ENCODE measurements at places on chromosomes 1 and 21.

DNA sequence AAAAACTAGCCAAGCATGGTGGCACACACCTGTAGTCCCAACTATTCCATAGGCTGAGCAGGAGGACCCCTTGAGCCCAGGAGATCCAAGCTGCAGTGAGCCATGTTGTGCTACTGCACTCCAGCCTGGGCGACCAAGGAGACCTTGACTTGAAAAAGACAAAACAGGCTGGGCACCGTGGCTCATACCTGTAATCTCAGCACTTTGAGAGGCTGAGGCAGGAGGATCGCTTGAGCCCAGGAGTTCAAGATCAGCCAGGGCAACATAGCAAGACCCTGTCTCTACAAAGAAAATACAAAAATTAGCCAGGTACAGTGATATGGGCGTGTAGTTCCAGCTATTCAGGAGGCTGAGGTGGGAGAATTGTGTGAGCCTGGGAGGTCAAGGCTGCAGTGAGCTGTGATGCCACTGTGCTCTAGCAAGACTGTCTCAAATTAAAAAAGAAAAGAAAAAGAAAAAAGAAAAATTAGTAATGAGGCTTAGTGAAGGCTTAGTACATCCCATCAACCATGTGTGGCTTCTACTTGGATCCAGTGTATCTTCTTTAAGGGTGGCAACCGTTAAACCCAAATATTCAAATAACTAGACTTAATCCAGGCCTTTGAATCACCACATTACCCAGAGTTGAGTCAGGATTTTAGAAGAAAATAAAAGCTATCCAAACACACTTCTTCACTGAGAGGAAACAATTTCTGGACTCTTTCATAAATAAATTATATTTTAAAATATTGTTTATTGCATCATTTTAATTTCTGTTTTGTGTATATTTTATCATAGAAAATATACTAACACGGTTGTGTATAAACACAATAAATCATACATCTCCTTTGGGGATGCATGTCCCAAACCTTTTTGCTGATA is 74.3 kb upstream of the RAB4A start:
- no peak for DNase-seq

DNA sequence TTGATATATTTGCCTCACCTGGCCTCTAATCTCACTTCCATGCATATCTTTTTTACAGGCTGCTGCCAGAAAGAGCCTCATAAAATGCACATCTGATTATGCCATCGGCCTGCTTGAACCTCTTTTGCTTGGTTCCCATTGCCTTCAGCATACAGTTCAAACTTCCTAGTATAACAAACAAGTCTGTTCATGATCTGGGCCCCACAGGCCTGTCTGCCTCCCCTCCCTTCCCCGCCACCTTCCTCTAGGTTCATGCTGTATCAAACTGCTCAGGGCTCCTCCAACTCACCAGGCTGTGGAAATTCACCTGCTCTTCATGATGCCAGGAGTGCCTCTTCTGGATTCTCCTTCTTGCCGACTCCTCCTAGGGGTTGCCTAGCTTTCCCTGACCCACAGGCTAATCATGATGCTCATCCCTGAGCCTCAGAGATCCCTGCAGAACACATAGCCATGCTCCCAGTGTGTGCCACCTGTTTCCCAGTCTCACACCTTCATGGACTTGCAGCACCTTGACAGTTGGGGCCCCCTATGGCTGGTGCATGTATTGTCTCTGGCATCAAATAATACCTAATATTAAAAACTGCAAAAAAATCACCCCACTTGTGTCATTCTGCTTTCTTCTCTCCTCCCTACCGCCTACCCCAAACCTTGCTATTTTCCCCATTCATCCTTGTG is 33.7 kb upstream of the CD2 start:
- no peak for DNase-seq

DNA sequence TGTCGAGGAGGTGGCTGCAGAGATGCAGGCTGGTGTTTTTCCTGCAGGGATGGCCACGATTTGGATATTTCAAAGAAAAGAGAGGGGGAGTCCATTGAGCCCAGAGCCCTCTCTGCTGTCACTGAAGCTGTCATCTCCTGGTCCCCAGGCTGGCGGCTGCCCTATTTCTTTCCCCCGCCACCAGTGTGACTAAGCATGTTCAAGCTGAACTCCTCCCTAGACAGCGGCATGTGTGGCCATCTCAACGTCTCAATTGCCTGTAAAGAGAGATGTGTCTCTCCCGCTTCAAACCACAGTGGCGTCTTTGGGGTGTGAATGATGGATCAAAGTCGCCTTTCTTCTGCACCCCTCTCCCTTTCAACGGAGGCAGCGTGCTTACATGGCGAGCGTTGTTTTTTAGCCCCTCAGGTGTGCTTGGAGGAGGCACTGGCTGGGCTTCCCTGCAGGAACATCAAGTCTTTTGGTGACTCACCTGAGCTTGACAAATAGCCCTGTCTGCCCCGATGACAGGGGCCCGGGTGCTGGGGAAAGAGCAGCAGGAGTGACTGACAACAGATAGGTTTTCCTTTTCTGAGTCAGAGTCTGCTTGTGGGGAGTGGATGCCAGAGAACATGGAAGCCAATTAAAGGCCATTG is 346.4 kb upstream of the AJAP1 start:
- DNase-seq = no peak

GRCh38 chr1:205285381-205286101 is 36.0 kb downstream of the NUAK2 start:
- no peak for DNase-seq

GRCh38 chr1:89274411-89274857 is 1.8 kb upstream of the GBP5 start:
- DNase-seq = no peak

All from NCI-H524 treated with DMSO at 0.1 percent for 48 hours (cell line).